ENCODE measurements at places on chromosomes 2 and 18.

DNA sequence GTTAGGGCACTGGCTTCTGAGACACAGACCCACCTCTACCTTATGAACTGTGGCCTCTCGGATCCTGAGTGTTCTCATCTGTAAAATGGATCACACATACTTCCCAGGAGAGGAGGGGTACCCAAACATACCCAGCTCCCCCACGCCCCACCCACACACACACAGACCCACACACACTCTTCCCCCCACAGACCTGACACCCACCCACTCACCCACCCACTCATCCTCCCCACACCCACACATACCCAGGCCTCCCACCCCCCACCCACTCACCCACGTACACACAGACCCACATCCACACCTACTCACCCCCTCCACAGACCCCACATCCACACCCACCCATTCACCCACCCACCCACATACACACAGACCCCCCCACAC is 24.3 kb upstream of the SEMA4C start:
- DNase-seq = no peak

- no peak for DNase-seq
Measured at GRCh38 chr2:172951554-172951953, 124.1 kb upstream of the MAP3K20 start.

GRCh38 chr2:42474765-42475454 is 18.9 kb downstream of the KCNG3 start:
- DNase-seq = no peak

GRCh38 chr18:31486165-31486564 is 11.8 kb upstream of the DSG2 start:
- no peak for DNase-seq

DNA sequence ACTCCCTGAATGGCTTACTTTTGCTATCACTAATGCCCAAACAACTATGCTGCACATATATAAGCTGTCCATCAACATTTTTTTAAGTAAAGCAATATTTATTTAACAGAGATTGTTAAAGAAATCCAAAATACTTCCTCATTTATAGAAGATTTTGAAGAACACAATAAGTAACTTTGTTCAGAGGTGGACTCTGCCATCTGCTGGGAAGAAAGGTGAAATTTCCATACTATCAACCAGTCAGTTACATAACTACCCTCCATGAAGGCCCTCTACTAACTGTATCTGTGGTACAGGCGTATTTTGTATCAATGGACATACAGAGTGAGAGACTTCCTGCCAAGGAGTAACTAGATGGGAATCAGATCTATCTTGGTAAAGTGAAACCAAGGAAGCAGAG is 106.0 kb downstream of the DTNB start:
- no peak for DNase-seq

DNA sequence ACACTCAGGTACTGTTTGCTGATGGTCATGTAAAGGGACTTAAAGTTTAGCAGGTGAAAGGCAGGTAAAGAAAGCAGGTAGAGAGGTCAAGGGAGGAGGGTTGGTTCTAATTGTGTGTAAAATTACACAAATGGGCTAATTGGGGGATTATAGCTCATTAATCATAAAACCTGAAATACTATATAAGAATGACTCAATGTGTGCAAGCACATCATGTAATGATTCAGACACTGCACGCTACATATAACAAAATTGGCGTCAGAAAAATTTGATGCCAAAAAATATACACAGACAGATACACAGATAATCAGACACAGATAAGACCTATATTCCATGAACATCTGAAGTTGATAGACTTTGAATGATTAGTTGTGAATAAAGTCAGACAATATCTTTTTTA is 120.7 kb upstream of the LMAN1 start:
- no peak for DNase-seq

- no peak for DNase-seq
Measured at GRCh38 chr2:10096641-10097040, 16.4 kb upstream of the CYS1 start.

DNA sequence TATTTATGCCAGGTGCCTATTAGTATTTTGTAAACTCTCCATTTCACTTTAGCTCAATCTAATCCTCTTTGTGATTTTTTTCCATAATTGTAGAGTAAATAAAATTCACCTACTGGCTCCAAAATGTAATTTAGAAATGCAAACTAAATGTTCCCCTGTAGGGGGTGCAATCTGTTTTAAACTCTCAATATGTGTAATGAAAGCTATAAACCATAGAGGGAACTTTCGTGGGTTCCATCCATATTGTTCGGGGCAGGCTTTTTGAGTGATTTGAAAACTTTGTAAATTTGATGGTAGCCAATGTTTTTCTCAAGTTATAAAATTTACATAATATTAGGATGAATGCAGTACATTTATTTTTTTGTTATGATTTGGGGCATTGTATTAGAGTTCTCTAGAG is 49.4 kb downstream of the TSPYL6 start:
- DNase-seq = no peak

Data from stimulated activated CD8-positive, alpha-beta memory T cell treated with anti-CD3 and anti-CD28 coated beads, Interleukin-12 subunit alpha, Interleukin-12 subunit beta, amount 100 ng/mL, for 4 hours (primary cell).